ENCODE measurements at places on chromosomes 5 and 9.

DNA sequence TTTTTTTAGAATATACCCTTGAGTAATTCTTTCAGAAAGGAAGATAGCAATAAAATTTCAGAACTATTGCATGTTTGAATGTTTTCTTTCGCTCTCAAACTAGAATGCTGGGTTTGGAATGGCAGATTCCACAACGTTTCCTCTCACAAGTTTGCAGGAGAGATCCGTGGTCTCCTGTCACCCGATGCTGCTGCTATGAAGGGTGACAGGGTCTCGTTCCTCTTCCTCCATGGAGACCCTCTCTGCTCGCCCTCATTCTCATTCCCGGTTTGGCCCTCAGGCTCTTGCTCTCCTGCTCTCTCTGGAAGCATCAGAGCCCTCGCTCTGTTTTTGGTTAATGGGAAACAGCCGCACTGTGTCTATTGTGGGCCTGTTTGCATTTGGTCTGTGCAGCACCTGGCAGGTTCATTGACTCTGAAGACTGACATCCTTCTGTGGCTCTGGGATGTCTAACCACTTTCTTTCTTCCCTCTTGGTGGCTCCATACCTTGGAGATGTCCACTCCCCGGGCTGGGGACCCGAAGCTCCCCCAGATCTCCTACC lies 12.6 kb upstream of the FAM163B start:
- DNase-seq = no peak

DNA sequence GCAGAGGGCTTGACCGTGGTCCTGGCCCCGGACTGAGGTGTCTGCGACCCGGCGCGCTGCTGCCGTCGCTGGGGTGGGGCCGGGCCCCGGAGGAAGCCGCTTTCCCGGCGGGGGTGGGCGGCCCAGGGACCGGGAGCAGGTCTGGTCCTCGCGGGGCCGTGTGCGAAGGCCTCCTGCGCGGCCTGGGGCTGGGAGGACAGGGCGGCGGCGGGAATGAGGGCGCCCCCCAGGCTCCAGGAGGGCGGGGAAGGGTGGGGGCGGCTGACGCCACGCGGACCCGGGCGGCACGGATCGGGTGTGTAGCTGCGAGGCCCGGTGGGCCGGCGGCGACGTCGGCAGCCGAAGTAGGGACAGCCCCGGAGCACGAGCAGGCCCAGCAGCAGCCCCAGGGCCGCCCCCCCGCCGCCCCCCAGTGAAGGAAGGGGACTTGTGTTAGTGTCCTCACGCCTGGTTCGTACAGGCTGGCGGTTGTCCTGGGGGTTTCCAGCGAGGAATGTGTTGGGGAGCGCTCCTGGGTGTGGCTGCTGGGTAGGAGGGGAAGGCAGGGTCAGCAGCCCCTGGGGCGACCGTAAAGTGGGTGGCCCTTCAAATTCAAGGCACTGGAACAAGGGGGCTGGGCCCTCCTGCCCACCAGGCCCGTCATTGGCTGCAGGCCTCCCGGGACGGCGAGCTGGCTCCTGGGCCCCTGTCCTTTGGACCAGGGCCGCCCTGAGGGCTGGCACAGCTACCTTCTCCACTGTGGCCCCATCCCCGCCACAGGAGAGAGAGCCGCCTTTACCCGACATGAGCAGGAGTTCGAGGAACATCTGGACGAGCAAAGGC lies 597 bp upstream of the TMEM250 start:
- DNase-seq = no peak

- no peak for DNase-seq
These were observed 13.2 kb downstream of the ENG start for GRCh38 chr9:127841087-127841835.

GRCh38 chr9:684054-684890 lies 157.2 kb upstream of the DMRT1 start:
- peak; percentile 79 for DNase-seq

DNA sequence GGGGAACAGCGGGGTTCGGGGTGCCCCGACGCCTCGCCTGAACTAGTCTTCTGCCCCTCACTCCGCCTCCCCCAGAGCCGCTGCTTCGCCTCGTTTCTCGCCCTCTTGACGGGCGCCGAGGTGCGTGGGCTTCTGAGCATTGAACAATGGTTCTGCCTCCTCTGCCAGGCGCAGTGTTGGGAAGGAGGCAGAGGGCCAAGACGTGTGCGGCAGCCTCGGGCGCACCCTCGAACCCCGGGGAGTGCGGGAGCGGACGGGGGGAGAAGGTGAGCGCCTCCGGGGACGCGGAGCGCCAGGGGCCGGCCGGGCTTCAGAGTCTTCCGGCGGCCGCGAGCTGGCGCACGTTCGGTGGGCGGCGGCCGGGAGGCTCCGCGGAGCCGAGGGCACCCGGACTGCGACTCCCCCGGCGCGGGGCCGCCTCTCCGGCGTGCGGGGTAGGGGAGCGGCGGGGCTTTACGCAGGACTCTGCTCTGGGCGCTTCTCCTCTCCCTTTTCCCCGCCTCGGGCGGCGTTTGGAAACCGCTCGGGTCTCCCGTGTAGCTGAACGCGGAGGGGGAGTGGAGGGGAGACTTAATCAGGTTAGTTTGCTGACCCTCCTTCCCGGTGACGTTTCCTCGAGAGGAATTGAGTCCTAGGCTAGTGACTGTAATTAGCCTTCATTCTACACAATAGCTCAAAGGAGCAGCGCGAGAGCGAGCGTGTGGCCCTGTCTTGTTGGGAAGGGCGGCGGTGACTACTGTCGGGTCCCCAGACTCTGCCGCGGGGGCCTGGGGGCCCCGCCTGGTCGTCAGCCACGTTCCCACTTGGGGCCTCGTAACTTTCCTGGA lies 1.1 kb downstream of the VLDLR start:
- peak; percentile 6 for DNase-seq

GRCh38 chr5:76548525-76549229 lies 74.5 kb downstream of the F2RL2 start:
- no peak for DNase-seq

DNA sequence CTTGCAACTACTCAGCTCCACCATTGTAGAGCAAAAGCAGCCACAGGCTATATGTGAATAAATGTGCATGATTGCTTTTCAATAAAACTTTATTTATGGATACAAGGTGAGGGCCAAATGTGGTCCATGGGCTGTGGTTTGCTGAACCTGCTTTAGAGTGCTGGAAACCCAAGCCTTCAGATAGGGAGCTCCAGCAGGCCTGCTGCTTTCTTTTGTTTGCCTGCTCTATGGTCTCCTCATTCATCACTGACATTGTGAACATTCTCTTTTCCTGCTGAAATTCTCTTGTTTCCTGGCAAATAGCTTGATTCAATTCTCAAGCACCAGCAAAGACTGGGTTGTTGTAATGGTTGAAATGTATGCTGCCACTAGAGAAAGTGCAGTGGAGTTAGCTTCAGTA lies 26.0 kb downstream of the EGFLAM start:
- DNase-seq = no peak

GRCh38 chr9:127873886-127874285 lies 3.6 kb downstream of the AK1 start:
- peak; percentile 61 for DNase-seq

All from stromal cell of bone marrow (primary cell).